ENCODE measurements at places on chromosomes 7 and 10. TPM values are rescaled to one million over a fixed set of nuclear protein-coding genes. Genes with fewer than 3 reads are reported as not detected.
A peak's percentile ranks its signal among the peaks of the same experiment; 100 is the strongest.

DNA sequence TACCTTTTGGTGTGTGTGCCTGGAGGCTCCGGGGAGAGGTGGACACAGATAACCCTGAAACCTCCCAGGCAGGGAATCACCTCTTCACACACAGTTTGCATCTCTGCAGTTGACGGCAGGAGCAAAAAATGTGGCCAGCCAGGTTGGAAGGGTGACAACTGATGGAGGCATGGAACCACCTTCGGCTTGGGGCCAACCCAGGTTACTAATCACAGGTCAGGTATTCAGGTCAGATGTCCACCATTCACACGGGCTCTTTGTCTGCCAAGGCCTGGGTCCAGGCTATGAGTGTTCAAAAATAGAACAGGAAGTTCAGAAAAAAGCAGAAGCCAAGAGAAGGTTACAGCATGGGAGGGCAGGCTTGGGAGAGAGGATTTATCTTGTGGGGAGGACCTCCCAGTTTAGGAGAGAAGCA is 137.2 kb upstream of the EFCAB10 start:
- no peak for DNase-seq

GRCh38 chr10:42943025-42943818 is 133.6 kb upstream of the RET start:
- DNase-seq, result peak; percentile 34

- DNase-seq, result no peak
Measured at GRCh38 chr7:65915921-65916657, 43.2 kb downstream of the VKORC1L1 start.

DNA sequence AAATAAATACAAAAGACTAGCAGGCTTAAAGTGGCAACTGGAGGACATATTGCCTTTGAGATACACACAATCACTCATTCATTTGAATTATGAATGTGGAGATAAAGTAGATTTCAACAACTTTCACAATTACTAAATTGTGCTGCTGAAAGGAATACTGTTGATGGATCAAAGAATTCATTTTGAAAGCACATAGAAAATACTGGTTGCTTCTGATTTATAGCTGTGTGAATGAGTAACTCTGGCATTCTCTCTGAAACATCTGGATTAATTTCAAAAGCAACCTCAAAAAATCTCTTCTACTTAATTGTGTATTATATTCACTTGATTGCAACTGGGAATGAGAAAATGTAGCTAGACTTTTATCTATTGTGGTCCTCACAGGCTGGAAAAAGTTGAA is 397.6 kb downstream of the THSD7A start:
- no peak for DNase-seq

GRCh38 chr7:29242265-29242664 is 47.7 kb downstream of the CHN2 start:
- DNase-seq, result no peak

- DNase-seq, result no peak
Measured at GRCh38 chr10:129833994-129834739, 129.9 kb downstream of the EBF3 start.

DNA sequence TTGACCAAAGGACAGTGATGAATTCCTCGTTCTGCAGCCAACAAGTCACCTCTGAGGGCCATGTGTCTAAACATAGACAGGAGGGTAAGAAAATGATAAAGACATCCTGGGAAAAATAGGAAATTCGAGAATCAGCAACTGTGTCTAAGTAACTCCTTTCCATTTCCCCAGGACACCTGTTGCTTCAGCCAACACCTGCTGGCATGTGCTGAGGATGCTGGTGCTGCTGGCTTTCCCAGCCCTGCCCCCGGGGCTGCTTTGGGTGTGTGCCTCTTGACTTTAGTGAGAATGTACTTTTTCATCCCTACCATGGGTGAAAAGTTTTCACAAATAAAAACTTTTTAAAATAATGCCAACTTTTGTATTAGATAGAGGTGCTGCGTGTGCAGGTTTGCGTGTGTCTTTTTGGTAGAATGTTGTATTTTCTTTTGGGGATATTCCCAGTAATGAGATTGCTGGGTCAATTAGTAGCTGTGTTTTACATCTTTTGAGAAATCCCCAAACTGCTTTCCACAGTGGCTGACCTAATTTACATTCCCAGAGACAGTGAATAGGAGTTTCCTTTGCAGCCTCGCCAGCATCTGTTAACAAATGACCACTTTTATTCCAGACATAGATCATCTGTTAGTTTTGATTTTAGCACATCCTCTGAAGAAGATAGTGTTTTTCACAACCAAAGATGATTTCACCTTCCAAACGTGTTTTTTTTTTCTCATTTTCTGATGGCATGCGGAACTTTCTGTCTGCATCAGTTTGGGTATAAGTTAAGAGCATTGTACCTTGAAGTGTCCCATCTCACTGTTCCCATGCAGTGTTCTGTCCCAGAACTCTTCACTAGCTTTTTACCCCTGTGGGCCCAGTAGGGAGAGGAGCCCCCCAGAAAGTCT is 104.2 kb upstream of the ACBD5 start:
- no peak for DNase-seq

DNA sequence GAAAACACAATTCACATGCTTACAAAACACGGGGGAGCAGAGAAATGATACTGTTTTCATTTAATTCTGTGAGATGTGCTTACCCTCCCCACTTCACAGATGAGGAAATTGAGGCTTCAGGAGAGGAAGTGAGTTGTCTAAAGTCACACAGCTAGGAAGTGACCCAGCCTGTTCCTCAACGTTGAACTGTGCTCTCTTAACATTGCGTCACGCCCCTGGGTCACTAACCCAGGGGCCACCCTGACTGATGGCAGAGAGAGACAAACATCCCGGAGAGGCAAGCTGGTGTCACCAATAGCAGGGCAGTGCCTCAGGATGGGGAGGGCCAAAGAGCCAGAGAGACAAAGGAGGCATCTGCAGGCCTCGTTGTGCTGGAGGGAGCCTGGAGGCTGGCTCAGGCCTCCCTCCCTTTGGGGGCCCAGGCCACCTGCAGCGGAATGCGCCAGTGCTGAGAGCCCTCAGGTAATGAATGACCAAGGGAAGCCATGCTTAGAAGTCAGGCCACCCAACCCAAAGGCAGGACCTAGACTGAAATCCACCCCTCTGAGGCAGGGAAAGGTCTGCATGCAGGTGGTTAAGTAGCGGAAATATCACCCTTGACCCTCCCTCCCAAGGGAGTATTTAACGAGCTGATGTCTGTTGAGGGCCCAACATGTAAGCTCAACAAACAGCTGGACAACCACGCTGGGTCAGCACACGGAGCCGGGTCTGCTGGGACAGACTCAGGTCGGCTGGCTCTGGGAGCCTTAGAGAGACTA is 81.3 kb downstream of the C10orf105 start:
- no peak for DNase-seq

GRCh38 chr7:13099154-13099795 is 411.8 kb downstream of the ARL4A start:
- no peak for DNase-seq

GRCh38 chr7:105776986-105777910 is 99.2 kb downstream of the ATXN7L1 start:
- DNase-seq, result no peak

GRCh38 chr10:48236199-48236621 is 38.3 kb downstream of the FRMPD2 start:
- no peak for DNase-seq

- no peak for DNase-seq
Measured at GRCh38 chr10:133313192-133313591, 4.5 kb downstream of the ZNF511 start.

SFRP4 gene
- total RNA-seq, result 261 TPM

PON1 gene
- not detected for total RNA-seq

PTPRN2 gene
- 12.7 TPM for total RNA-seq

BTBD16 gene
- total RNA-seq, result 0.89 TPM

All from sciatic nerve (tissue), 2 donors.